Activated T-helper 1 cell treated with Interleukin-2 at 50 U/mL for 16 hours (primary cell): ENCODE measurements at places on chromosomes 2 and 18.

- DNase-seq, result no peak
Observed at GRCh38 chr2:6008726-6009125, 316.5 kb downstream of the SOX11 start.

DNA sequence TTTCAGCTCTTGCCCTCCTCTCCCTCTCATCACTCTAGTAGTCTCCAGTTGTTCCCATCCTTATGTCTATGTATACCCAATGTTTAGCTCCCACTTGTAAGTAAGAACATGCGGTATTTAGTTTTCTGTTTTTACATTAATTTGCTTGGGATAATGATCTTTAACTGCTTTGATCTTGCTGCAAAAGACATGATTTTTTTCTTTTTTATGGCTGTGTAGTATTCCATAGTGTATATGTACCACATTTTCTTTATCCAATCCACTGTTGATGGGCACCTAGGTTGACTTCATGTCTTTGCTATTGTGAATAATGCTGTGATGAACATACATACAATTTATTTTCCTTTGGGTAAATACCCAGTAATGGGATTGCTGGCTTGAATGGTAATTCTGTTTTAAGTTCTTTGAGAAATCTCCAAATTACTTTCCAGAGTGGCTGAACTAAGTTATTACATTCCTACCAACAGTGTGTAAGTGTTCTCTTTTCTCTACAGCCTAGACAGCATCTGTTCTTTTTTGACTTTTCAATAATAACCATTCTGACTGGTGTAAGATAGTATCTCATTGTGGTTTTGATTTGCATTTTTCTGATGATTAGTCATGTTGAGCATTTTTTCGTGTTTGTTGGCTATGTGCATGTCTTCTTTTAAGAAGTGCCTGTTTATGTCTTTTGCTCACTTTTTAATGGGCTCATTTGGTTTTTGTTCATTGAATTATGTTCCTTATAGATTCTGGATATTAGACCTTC, 179.6 kb upstream of the SLC39A10 start:
- DNase-seq, result no peak

DNA sequence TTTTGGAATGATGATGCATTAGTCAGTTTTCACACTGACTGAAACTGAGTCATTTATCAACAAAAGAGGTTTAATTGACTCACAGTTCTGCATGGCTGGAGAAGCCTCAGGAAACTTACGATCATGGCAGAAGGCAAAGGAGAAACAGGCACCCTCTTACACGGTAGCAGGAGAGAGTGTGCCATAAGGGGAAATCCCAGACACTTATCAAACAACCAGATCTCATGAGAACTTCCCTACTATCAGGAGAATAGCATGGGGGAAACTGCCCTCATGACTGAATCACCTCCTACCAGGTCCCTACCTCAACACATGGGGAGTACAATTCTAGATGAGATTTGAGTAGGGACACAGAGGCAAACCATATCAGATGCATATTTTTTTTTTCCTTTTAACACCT, 504.5 kb upstream of the VRK2 start:
- no peak for DNase-seq

DNA sequence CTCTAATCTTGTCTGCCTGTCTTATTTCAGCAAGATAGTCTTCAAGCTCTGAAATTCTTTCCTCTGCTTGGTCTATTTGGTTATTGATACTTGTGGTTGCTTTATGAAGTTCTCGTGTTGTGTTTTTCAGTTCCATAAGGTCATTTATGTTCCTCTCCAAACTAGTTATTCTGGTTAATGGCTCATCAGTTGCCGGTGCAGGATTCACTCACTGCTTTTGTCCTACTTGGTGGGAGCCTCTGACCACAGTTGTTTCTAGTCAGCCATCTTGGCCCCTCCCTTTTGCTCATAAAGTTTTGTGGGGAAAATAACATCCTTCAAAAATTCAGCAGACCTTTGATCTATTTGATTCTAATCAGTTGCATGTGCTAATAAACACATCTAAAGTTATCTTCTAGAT, 158.6 kb upstream of the PARD3B start:
- DNase-seq, result no peak

GRCh38 chr2:113407446-113408099, 29.9 kb upstream of the ZNG1B start:
- DNase-seq, result no peak

DNA sequence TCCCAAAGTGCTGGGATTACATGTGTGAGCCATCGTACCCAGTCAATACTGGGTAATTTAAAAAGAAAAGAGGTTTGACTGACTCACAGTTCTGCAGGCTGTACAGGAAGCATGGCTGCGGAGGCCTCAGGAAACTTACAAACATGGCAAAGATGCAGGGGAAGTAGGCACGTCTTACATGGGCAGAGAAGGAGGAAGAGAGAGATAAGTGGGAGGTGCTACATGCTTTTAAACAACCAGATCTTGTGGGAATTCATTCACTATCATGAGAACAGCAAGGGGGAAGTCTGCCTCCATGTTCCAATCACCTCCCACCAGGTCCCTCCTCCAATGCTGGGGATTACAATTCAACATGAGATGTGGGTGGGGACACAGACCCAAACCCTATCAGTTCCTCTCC, 192.5 kb downstream of the ATAD2B start:
- no peak for DNase-seq

GRCh38 chr2:54830546-54830945, 107.1 kb downstream of the EML6 start:
- no peak for DNase-seq

DNA sequence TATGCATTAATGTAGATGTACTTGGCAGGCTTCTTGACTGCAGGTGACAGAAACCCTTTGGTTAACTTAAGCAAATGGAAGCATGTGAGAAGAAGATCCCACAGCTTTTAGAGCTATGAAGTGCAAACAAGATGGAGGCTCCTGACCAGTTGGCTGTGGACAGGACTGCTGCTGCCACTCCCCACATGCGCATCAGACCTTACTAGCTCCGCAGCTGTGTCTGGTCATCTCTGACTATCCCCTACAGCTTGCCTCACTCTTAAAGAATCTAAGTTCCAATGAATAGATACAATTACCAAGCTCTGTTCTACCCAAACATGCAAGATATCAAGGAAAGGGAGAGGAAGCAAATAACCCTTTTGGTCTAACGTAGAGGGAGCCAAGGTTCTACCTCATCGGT, 587.6 kb downstream of the DSC3 start:
- no peak for DNase-seq

DNA sequence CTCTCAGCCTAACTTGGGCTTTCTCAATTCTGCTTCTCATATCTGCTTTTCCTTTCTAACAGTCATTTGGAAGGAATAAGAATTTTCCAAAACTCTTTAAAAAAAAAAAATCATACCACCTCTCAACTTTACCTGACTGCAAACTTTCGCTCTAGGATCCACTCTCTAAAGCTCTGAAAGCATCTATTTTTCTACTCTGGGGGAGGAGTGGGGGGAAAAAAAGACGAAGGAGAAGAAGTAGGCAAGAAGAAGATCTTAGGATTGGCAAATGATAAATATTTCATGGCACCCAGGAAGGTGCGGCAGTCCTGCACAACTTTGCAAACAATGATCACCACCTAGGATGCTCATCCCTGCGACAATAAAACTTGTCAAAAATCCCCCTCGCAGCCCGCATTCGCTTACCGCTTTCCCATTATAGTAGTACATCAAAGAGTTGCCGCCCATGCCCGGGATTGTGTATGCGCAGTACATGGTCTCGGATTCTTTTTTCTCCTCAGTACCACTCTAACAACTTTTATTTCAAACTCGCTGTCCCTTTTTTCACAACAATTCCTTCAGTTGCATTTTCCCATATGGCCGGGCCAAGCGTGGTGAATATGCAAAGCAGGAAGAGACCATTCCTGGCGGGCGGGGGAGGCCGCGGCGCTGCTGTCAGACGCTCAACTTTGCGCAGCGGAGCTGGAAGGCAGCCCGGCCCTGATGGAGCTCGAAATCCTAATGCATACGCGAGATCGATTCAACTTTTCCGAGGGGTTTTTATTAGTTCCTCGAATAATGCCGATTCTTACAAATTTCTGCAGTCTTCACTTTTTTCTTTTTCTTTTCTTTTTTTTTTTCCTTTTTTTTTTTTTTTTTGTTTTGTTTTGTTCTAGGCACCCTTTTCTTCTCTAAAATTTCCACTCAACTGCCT, 266.5 kb downstream of the TCF4 start:
- DNase-seq, result no peak

DNA sequence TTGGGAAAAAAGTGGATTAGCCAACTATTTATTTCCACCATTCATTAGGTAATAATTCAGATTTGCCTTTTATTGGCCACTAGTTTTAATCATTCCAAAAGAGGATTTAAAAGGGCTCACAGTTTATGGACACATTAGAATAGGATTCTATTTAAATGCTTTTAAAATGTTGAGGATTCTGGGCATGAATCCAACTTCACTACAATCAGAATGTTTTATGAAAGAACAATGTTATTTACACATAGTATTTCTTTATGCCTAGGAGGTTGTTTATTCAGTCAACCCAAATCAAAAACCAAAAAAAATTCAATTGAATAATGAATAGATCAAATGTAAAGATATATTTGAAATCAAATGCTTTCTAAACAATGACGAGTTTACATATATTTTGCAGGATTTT, 232.2 kb downstream of the GULP1 start:
- DNase-seq, result no peak

DNA sequence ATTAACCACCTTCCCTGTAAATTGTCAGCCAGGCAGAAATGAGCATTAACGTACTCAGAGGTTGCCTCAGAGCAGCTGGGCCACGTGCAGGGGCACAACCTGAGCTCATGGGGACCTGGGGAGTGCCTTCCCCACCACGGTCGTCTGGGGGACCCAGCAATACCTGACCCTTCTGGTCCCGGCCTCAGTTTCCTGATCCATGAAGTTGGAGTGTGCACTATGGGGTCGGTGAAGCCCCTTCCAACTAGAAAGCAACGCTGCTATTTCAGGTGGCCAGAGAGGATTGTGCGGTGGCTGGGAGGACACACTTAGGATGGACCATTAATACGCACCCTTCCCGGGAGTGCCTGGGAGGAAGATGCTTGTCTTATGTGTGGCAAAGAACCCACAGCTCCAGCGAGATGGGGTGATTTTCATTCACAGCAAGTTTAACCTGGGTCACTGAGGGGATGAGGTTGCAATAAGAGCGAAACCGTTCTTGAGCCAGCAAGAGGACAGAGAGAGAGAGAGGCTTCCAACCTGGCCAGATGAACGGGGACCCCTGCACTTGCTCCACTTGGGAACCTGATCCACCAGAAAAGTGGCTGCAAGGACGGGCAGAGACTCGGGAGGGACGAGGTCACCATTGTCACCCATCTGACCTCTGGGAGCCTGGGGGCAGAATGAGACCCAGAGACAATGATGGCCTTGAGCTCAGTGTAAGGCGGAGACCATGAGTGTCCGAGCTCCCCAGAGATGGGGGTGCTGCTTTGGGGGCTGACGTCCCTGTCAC, 36.2 kb downstream of the NGEF start:
- no peak for DNase-seq

DNA sequence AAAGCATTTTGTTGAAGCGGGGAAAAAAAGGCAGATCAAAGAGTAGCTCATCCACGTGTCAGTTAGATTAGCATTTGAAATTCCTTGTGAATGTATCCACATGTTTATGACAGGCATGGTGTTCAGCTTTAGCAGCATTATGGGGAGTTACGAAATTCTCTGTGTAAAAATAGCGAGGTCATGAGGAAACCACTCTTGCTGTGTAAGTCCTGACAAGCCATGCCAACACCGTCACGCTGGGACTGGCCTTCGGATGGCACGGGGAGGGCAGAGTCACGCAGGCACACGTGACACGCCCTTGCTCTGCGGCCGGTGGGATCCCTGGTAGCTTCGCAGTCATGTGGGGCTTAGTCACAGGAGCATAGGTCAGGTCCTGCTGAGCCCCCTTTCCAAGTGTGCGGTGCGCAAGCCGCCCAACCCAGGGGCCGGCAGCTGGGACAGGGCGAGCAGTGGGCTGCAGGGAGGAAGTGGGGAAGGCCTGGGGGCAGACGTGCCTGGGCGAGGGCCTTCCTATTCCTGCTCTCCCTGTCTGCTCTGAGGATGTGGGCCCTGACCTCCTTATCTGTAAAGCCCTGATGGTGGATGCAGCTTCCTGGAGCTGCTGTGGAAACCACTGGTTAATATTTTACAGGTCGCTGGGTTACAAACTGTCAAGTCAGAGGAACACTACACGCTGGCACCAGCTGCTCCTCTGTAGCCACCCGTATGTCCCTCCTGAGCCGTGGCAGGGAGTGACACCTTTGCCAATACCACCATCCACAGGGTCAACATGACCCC, 18.0 kb downstream of the MBP start:
- no peak for DNase-seq

DNA sequence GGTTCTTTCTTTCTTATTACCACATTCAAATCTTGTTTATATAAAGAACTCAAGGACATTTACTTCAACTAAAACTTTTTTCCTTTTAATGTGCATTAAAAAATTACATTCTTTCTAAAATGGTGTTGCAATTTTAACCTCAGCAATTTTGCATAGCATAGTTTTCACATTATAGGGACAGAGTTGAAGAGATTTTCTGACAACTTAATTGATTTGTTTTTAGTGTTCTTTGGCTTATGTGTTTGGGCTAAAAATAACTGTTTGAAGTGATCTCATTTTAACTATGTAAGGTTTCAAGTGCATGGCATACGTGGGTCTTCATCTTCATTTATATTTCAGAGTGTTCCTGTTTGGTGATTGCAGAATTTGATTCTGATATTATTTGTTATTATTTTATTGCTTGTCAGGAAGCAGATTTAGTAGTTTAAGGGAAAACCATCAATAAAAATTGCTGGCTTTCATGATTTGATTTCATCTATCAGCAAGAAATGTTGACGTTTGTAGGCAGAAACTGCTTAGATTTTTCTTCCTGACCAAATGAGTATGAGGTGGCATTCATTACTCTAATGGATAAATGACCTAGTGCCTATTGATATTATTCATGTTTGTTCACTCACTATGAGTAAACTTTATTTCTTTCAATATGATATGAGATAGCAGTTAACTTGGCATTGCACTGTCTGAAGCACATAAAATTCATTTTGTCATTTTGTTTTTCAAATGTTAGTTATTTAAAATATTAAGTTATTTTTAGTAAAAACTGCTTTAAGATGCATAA, 398.4 kb downstream of the NUP35 start:
- DNase-seq, result no peak

DNA sequence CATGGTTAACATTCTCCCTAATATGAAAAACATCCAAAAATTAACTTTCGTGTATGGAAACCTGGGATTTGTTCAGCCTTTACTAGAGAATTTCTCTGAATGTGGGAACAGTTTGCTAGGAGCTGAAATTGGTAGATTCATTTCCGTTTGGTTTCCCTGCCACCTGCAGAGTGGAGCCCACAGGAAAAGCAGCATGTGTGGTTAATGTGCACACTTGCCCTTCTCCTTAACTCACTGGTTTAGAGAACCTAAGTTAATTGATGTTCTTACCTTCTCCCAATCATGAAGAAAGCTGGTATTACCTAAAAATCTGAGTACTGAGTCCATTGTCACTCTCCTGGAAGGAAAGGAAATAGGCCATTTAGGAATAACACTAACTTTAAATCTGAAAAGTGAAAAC, 37.6 kb upstream of the ASXL3 start:
- DNase-seq, result no peak

- DNase-seq, result no peak
Observed at GRCh38 chr2:236290742-236291425, 26.7 kb upstream of the ASB18 start.

- no peak for DNase-seq
Observed at GRCh38 chr2:144351687-144352086, 168.2 kb downstream of the ZEB2 start.
